ENCODE measurements at places on chromosomes 2 and 18.

DNA sequence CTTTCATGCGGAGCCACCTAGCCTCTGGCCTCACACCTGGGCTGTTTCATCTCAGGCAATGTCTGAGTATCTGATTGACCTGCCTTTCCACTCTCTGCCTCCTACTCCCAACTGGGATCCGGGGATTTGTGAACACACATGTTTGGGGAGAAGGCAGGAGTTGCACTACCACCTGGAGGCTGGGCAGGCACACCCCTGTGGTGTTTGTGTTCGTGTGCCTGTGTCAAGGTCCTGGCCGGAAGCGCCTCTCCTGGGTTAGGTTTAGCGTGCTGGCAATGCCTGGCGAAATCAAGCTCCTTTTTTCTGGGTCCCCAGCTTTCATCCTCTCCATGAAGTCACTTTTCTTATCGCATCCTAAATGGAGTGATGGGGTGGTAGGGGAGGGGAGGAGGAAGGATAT is 63.9 kb downstream of the GATA6 start:
- no peak for DNase-seq

GRCh38 chr2:70546376-70546775 is 7.2 kb downstream of the TGFA start:
- DNase-seq, result no peak

DNA sequence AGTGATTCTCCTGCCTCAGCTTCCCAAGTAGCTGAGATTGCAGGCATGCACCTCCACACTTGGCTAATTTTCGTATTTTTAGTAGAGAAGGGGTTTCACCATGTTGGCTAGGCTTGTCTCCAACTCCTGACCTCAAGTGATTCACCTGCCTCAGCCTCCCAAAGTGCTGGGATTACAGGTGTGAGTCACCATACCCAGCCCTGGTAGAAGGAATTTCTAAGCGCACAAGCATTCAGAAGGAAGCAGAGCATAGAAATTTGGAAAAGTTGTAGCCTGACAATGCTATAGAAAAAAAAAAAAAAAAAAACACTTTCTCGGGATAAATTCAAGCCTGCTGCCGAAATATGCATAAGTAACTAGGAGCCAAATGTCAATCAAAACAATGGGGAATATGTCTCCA is 249.4 kb downstream of the GRB14 start:
- DNase-seq, result no peak

DNA sequence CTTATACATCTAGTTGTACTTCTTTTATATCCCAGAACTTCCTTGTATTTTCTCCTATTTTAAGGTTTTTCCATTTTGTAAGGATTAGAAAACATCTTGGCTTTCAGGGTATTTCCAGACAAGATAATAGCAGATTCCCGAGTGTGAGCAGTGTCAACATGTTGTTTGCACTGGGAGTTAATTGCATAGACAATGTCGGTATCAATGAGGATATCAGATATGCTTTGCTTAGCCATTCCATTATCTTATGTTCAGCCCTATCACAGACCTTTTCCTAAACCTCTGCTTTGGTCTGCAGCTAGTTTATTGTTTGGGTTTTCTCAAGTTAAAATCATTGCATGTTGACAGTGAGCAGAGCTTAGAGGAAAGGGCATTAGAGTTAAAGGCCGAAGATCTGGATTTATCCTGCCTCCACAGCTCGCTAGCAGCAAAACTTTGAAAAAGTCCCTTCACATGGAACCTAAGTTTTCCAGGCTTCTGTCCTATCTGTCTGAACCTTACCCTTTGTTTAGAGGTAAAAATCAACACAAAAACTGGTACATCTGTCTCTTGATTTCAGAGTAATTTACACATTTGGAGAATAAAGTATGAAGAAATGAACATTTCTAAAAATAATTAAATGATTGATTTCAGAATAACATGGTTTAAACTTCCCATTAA is 355.4 kb downstream of the KIAA1328 start:
- DNase-seq, result no peak

GRCh38 chr2:178344121-178344520 is 106.9 kb downstream of the PRKRA start:
- DNase-seq, result no peak

- no peak for DNase-seq
Measured at GRCh38 chr2:72098935-72099334, 48.7 kb downstream of the CYP26B1 start.

DNA sequence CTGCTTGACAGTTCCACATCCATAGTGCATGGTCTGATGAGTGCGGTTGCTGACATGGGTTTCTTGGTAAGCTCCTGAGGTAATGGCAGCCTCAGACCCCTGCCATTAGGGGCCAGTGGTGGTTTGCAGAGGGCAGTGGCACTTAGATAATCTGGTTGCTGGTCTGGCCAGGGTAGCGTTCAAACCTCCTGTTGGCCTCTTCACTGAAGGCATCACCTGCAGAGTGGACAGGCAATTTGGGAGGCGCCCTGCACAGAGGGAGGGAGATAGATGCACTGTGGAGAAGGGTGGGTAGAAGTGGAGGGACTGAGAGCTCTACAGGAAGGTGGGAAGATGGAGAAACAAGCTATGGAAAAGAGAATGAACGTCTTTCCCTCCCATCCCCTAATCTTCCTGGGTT is 3.7 kb downstream of the HTRA2 start:
- no peak for DNase-seq

DNA sequence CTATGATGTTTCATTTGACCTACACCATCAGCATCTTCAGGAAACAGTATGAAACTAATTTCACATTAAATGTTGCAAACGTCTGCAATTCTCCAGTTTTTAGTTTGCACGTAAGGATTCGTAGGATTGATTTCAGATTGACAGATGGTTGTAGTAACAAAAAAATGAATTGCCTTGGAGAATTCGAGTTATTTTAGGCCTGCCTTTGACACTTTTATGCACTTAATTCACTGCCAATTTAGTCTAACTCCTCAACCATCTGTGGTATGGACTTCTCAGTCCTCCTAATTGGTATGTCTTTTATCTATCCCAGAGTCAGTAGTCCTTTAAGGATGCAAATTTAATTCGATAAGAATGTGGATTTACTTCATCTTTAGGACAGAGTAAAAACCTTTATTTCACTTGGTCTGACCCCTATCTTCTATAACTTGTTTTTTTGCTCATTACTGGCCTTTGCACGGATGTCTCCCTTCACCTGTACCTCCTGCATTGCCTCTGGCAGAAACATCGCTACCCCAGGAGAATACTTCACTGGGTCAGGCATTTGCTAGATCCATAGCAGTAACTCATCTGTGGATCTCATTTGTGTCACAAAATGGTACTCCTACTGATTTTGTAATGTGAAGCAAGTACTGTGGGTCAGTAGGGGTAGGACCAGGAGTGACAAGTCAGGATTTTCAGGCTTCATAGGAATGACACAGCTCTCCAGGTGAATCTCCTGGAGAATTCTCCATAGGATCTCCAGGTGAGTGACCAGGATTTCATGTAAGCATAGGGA is 3.9 kb downstream of the RPL37A start:
- DNase-seq, result no peak

DNA sequence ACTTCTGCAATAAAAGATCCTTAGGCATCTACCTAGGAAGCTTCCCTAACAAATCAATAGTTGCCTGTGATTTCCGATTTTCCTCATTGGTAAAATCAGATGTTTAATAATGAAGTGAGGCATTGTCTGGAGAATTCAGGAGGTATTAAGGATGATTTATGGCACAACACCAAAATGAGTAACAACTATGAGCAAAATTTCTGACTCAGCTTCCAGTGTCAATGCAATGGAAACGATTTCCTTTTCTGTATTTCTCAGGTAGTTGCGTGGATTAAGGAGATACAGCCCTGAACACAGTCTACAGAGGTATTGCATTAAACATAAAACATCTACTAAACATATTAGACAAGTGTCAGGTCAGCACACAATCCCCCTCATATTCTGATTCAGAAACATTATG is 99.5 kb downstream of the EPB41L3 start:
- no peak for DNase-seq

DNA sequence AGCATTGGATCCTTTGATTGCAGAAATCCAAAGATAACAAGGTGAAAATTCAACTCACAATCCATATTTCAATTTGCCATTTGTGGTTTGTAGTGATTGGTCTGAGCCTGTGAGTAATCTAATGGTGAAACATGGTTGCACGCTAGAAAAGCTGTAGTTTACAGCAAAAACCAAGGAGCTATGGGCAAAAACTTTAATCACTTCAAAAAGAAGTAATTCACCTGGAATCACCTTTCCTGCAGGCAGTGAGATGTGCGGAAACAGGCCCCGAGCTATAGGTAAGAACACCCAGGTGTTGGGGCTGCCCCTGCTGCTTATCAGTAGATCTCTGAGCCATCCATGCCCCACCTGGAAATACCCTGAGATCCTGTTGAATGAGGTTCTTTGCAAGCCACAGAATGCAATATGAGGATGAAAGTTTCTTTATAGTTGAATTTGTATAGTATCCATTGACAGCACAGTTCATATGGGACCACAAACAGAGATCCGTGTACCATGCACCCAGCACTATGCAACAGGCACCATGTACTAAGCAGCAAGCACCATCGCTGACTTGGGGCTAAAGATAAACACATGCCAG is 208.2 kb downstream of the SPP2 start:
- DNase-seq, result no peak

DNA sequence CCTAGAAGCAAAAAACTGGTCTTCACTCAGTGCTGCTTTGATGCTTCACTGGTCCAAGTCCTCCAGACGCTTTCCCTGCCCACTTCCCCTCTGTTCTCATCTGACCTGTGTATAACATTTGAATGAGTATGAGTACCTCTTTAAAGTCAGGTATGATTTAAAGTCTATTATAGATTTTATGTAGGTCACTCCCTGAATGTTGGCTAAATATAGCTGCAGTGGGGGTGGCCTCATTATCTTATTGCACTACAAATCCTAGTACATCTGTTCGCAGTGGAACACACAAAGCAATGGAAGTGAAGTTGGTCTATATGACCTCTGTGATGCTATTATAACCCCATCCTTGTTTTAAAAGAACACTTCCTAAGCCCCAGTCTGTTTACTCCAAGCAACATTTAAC is 33.2 kb downstream of the ARHGEF33 start:
- no peak for DNase-seq

- no peak for DNase-seq
Measured at GRCh38 chr2:138730497-138731030, 49.6 kb downstream of the NXPH2 start.

- no peak for DNase-seq
Measured at GRCh38 chr18:58025733-58026132, 18.3 kb upstream of the NEDD4L start.

All from memory B cell (primary cell).